ENCODE measurements at places on chromosomes 5 and 9. TPM values are rescaled to one million over a fixed set of nuclear protein-coding genes. Genes with fewer than 3 reads are reported as not detected.
A peak's percentile ranks its signal among the peaks of the same experiment; 100 is the strongest.

GRCh38 chr9:75088646-75089372, 495 bp downstream of the OSTF1 start:
- no peaks in the 10 kb centered on the region for H3K27me3 ChIP-seq
- H3K4me3 ChIP-seq: peak overlapping the region; percentile 63
- peaks cover 53% of the 10 kb centered on the region for H3K4me1 ChIP-seq
- no peaks in the 10 kb centered on the region for H3K36me3 ChIP-seq
- peak; percentile 93 for DNase-seq
- peak overlapping the region; percentile 99 for H3K27ac ChIP-seq

GRCh38 chr9:31744589-31744988, 639.9 kb upstream of the ACO1 start:
- H3K27ac ChIP-seq: no peak overlapping the region
- no peaks in the 10 kb centered on the region for H3K27me3 ChIP-seq
- no peaks in the 10 kb centered on the region for H3K4me1 ChIP-seq
- DNase-seq: no peak
- no peak overlapping the region for H3K4me3 ChIP-seq

- no peak overlapping the region for H3K4me3 ChIP-seq
- no peak overlapping the region for H3K27ac ChIP-seq
- no peaks in the 10 kb centered on the region for H3K36me3 ChIP-seq
- H3K27me3 ChIP-seq: no peaks in the 10 kb centered on the region
- no peak for DNase-seq
Measured at GRCh38 chr9:29006628-29007027, 1433.3 kb upstream of the C9orf72 start.

DNA sequence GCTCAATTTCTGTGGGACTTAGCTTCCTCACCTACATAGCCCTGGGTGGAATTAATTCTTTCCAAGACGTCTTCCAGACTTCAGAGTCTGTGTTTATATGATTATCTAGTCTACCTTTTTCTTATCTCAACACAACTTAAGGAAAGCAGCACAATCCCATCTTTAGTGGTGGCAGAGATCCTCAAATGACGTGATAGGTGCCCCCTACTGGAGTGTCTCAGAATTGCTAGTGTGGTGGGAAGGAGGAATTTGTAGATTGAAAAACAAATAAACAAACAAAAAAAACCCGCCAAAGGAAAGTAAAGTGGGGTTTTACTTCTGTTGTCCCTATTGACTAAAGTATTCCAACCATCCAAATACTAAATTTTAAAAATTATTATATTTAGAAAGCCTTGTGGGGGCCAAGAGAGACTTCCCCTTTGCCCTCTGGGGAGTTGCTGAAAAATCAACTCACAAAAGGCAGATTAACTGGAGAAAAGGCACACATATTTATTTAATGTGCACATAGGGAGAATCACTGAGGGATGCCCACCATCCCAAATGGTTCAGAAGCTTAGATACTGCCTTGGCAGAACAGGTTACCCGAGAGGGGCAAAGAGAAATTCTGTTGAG, 283.3 kb downstream of the TMEM167A start:
- H3K4me3 ChIP-seq: no peak overlapping the region
- no peaks in the 10 kb centered on the region for H3K27me3 ChIP-seq
- H3K27ac ChIP-seq: no peak overlapping the region

GRCh38 chr5:33852319-33852718, 39.5 kb downstream of the ADAMTS12 start:
- H3K36me3 ChIP-seq: no peaks in the 10 kb centered on the region
- H3K27ac ChIP-seq: no peak overlapping the region
- no peaks in the 10 kb centered on the region for H3K27me3 ChIP-seq
- no peak for DNase-seq

DNA sequence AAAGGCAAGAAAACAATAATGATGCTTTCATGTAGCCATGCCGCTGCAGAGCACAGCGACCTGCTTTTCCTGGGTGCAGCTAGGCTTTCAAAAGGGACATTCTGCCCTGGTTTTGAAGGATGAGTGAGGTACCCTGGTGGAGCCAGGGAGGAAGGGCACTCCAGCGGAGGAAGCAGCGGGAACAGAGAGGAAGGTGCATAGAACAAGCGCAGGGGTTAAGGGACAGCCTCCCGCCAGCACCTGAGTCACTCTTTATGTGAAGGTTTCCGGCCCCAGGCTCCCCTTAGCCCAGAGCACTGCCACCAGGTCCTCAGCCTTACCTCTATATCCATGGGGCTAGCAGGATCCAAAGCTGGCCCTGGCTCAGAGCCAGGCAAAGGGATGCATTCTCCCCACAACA, 221.1 kb downstream of the CDK5RAP2 start:
- no peaks in the 10 kb centered on the region for H3K4me1 ChIP-seq
- no peaks in the 10 kb centered on the region for H3K36me3 ChIP-seq
- H3K4me3 ChIP-seq: no peak overlapping the region
- DNase-seq: peak; percentile 10
- no peak overlapping the region for H3K27ac ChIP-seq

Gene SLC6A3
- total RNA-seq: not detected

Gene AOPEP
- total RNA-seq: 126 TPM

Gene NTRK2
- 0.30 TPM for total RNA-seq
